RPMI7951 (cell line): ENCODE measurements at places on chromosomes 16 and 17. TPM values are rescaled to one million over a fixed set of nuclear protein-coding genes. Genes with fewer than 3 reads are reported as not detected.

DNA sequence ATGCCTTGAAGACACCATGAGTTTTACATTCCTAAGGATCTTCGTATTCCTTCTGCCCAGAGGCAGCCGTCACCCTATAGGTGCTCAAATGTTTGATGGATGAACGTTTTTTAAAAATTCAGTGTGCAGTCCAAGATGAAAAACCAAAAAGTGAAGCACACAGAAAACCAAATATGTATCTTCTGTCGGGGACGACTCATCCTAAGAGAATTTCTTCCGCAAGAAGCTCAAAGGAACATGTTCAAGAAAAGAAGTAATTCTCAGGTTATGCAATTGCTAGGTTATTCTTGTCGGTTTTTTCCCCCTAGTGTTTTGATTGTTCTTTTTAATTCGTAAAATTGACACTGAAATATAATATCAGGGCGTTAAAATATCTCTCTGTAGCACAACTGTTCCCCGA lies 1.4 kb downstream of the CENPV start:
- no peak for DNase-seq

GRCh38 chr17:33498069-33498468 lies 205.0 kb upstream of the ASIC2 start:
- DNase-seq, result no peak

GRCh38 chr17:60392845-60393702 lies 1.1 kb upstream of the USP32 start:
- DNase-seq, result peak; percentile 64

Gene SYCE1L
- not detected in 2 replicates for total RNA-seq

Gene PPP1R27
- total RNA-seq, result not detected in 2 replicates

DNA sequence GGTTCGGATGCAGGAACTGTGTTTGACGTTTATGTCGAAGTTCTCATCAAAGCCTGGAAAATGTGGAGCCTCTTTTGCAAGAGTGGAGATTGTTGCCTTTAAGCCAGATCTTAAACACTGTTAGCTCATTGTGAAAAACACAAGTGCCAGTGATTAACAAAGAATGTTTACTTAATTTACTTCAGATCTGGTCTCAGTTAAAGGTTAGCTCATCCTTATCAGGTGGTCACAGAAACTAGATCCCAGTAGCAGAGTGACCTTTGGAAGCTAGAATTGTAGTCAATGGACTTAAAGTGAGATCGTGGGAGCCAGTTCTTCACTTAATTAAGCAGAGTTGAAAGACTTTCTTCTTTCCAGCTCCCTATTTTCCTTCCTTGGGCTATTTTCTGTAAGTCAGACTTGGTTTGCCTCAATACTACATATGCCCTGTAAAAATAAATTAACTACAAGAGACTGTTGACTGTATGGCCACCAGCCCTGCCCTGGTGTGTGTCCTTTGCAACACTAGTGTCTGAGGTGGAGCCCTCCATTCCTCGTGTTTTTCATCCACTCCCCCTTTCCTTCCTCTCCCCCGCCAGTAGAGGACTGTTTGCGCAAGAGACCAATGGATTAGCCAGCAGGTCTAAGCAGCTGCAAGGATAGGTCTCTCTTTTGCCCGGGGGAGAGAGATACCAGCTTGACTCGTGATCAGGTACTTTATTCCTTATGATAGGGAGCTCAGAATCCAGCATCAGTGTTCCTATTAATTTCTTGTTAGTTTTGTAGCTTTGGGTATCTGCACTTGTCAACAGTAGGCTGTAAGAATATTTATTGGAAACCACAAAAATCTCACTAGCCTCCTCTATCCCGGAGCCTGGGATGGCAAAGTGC lies 20.2 kb downstream of the FBXO39 start:
- no peak for DNase-seq

GRCh38 chr17:63475491-63476412 lies 1.1 kb upstream of the ACE start:
- DNase-seq, result no peak

DNA sequence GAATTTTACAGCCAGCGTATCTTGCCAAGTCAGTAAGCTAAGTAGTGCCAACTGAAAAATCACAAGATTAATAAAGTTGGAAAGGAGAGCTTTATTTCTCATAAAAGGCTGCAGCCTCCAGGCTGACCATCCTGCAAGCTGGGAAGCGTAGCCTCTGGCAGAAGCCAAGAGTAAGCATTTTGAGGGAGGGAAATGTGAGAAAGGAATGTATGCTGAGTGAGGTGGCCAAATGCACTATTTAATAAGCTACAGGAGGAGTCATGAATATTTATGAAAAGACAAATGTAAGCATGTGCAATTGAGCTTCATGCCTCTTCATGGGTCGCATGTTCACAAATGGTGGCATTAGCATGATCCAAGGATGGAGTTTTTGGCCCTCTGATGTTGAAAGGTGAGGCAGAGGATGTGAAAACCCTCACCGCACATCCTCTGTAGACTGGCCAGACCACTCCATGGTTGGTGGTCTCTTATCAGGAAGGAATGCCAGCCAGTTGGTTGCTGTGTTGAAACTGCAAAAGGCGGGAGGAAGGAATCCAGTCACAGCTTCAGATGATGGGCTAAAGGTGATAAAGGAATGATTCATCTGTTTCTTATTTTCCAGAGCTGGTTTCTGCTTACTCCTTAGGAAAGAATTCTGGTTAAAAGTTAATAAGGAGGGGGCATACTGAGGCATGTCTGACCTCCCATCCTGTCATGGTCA lies 9.2 kb downstream of the KRT33B start:
- DNase-seq, result peak; percentile 79

DNA sequence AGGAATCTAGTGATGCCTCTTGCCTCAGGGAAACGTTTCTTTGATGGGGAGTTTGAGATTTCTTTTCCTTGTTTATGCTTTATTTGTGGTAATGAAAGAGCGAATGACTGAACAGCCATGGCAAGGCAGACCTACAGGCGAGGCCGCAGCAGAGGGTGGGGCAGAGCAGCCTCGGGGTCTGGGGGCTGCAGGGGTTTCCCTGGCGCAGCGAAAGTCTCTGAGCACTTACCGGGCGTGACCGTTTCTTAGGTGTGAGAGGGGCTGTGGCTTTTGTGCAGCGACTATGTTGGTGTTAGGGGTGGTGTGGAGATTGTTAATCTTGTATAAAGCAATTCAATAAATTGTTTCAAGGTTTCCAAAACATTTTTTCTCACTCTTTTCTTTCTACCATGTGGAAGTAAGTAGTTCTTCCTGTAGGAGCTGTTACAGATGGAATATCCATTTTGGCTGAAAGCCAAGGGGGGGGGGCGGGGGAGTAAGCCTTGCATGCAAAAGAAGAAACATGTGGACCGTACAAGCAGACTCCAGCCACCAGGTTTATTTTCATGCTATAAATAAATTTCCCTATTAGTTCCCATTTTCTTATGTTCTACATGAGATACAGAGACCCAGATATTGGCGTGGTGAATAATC lies 34.8 kb downstream of the UBN1 start:
- peak; percentile 59 for DNase-seq

GRCh38 chr17:58267347-58268324 lies 13.1 kb downstream of the MPO start:
- DNase-seq, result no peak

DNA sequence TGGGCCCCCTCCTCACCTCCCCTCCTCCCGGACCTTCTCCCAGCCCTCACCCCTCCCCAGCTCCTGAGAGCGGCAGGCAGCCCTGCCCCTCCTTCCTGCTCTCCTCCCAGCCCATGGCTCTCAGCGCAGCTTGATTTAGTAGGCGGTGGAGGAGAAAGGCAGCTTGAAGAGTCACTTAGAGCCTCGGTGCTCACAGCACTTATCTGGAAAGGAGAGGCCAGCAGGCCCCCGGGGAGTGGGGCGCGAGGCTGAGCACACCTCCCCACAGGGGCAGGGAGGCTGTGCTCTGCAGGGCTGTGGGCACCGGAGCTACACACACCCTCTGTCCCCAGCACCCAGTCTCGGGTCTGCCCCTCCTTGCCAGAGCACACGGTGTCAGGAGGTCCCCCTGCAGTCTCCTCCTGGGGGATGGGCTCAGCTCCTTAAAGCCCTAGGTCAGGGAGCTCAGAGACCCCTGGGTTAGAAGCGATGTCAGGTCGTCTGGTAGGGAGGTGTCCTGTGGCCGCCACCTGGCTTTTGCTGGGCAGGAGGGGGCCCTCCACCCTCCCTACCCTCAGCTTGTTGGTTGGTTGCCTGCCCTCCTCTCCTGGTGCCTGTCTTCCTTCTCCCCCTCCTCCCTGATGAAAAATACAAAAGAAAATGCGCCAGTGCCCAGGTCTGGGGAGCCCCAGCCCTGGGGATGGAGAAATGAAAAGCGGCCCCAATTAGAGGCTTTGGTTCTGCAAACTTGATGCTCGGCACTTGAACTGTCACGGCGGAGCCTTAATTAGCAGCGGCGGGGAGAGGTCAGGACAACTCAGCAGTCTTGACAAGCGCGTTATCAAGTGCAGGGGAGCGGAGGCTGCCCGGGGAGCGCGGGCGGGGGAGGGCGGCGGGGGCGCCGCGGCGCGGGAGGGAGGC lies 151.1 kb upstream of the GSE1 start:
- DNase-seq, result no peak
